ENCODE measurements at places on chromosomes 3 and 15.

GRCh38 chr3:22016197-22016596 lies 265.2 kb upstream of the ZNF385D start:
- no peak for DNase-seq

DNA sequence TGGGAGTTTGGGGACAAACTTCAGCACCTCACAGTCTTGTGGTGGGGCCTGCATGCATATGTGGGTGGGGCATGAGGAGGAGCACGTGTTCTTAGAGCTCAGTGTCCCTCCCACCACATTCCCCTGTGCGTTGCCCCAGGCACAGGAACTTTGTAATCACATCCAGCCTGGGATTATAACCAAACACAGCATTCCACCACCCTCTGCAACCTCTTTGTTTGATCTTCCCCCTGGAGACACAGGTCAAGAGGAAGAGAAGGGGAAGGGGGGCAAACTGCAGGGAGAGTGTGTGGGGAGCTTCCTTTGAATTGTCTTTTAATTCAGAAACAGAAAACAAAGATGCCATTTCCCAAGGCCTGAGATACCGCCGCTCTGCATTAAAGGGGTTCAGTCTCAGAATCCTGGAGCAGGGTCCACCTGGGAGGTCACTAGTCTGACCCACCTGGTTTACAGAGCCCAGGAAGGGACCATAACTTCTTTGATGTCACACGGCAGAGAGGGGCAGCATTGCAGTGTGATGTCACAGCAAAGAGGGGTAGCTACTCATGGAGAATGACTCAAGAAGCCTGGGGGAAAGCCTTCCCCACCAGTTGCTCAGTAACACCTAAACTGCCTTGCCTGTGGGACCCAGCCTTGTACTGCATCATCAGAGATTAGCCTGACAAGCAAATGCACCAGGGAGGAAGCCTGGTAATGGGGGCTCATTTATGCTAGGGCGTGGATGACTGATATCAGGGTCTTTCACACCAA lies 106.3 kb upstream of the RNU6-1 start:
- DNase-seq, result no peak

- peak; percentile 82 for DNase-seq
Observed at GRCh38 chr15:31215490-31216214, 111.0 kb upstream of the KLF13 start.

DNA sequence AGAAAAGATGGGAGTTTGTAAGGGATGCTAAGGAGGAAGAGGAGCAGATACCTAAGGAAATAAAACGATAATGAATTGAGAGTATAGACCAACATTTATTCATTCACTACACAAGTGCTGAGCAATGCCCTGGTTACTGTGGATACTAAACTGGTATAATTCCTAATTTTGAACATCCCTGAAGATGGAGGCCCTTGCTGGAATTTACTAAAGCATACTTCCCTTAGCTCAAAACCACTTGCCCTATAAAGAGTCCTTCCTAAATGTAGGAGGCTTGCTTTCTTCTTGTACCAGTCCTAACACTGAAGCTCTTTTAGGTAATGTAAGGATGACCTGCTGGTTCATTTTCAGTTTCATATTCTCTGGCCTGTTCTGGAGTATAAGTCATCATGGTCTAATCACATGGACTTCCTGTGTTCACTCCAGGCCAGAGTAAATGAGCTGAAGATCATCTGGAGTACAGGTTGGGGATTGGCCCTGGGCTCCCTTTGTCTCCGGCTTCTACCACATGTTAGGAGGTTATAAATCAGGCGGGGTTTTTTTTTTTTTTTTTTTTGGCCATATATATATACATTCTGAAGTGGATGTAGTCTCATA lies 40.1 kb upstream of the MTMR10 start:
- DNase-seq, result peak; percentile 82

- no peak for DNase-seq
Observed at GRCh38 chr3:10467904-10468612, 37.3 kb downstream of the ATP2B2 start.

GRCh38 chr3:116601206-116601605 lies 108.4 kb upstream of the TUSC7 start:
- DNase-seq, result no peak

DNA sequence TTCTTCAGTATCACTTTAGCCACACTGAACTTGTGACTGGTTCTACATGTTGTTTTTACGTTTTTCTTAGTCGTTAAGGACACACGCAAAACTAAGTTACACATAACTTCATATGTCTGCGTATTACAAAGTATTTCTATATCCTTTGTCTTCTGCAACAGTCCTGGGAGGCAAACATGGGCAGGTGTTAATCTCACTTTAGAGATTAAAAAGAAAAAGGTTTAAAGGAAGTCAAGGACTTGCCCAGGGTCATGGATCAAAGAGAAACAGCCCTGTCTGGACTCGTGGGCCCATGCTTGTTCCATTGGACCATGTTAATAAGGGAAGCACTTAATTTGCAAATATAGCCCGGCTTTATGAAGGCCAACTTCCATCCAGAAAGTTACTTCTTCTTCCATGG lies 98.6 kb upstream of the LPP start:
- DNase-seq, result no peak

DNA sequence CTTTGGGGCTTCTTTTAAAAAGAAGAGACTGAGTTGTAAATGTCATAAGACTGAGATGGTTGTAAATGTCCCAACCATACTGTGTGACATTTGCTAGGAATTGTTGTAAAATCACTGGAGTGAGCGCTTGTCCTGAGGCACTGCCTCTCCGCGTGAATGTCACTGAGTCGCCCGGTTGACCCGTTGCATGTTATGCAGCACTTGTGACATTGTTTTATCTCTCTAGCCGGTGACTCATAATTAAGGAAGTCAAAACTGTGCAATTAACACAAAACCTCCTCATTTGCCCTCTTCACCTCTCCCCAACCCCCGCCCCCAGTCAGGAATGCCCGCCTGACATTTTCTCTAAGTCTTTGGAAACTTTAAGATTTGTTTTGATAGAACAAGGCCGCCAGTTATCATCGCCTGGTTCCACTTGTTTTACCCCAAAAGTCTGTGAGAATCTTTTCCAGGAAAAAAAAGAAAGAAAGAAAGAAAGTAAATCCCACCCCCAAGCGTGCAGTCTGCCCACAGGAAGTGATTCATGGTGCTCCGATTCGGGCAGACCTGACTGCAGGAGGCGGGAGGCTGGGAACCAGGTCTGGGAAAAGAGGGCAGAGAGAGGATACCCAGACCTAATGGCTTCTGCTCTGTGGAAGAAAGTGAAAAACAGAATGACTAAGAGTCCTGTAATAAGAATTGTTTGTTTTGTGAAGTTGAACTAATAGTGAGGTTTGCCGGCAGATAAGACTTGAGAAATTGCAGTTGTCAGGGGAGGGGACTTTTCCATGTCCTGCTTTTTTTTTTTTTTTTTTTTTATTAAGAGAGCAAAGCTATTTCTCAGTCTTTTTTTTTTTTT lies 84.8 kb downstream of the SMAD3 start:
- peak; percentile 93 for DNase-seq

DNA sequence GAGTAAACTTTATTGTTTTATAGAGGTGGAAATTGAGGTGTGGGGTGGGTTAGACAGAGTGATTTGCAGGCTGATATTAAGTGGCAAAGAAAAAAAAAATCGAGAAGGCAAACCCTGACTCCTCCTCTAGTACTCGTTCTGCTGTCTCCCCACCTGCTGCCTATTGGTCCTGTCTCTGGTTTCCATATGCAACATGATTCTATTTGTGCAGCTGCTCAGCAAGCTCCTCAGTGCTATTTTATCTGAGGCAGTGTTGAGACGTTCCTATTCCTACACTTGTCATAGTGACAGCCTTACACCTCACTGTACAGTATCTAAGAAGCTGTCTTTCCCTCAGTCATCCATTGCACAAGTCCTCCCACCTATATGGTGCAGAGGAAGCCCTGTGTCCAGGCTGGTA lies 45.1 kb downstream of the RSL24D1 start:
- DNase-seq, result no peak

- no peak for DNase-seq
Observed at GRCh38 chr15:98826658-98827057, 178.3 kb downstream of the IGF1R start.

DNA sequence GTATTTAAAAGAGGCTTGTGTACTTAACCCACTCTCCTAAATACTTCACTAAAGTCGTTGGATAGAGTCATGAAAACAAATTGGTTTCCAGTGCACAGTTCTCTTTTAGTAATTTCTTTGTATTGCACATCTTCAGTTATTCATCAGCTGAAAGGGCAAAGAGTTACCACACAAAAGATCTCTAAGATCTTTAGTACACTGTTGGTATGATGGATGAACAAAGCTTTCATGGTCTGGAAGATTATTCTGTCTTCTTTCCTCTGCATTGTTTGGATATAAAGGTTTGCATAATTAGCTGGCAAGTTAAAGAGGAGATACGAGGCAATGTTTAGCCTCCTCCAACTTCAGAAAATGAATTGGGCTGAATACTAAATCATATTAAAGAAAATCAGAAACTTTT lies 40.5 kb downstream of the BCHE start:
- no peak for DNase-seq

GRCh38 chr15:38252481-38253350 lies at the start of gene SPRED1:
SPRED1 (plus strand) TSS chr15:38252836; CDS start chr15:38253186, 350 bp downstream.
- peak; percentile 65 for DNase-seq

GRCh38 chr3:194270627-194271459 lies 80.3 kb downstream of the CPN2 start:
- DNase-seq, result no peak

Data from inflammatory macrophage treated with lipopolysaccharide for 4 hours (primary cell).